NCI-H524 treated with DMSO at 0.1 percent for 48 hours (cell line): ENCODE measurements at places on chromosomes 7 and 10.

- peak; percentile 1 for DNase-seq
These were observed 56.2 kb downstream of the CRPPA start for GRCh38 chr7:16365177-16365576.

DNA sequence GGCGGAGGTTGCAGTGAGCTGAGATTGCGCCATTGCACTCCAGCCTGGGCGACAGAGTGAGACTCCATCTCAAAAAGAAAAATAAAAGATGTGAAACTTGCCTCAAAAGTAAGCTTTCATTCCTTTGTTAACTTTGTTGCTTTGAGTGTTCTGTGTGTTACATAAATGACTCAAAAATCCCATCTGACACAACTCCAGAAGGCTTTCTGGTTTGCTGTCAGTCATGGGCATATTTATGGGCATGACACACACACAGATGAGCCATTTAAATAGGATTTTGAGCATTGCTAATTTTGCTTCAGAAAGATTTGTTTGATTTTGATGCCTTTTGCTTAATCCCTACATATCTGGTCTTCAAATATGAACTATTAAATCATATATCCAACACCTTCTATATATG, 82.6 kb downstream of the CACNB2 start:
- no peak for DNase-seq

DNA sequence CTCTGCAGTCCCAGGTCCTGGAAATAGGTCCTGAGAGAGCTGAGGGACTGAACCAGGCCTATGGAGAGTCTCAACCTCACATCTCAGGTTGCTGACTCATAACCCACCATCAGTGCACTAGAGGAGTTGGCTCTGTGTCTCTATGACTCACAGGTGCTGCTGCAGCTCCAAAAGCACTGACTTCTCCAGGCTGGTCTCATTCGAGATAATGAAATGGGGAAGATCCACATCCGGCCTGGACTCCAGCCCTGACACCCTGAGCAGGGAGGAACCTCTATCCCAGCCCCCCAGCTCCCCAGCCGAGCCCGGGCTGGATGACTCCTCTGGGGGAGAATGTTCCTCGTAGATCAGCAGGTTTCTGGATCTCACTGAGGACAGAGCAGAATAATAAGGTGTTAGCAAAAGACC, 35.5 kb upstream of the DGKI start:
- DNase-seq = no peak

DNA sequence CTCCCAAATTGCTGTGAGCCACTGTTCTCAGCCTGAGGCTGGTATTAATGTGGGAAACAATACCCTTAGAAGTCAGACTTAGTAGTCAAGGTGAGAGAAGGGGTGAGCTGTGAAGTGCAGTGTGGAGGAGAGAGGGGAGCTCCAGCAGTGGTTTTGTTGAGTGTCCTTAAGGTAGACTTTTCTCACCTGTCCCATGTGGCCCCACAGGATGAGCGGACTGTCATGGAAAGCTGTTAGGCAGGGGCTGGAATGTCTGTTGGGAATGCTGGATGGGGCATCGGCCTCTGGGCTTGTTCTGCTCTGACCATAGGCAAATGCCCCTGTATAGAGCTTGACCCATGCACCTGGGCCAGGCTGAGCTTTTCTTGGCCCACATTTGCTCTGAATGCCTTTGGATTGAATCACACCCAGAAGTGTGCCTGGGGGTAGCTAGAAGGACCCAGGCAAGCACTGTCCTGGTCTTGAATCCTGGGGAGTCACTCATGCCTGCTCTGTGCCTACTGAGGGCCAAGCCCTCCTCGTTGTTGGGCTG, 36.3 kb upstream of the SH2D4B start:
- DNase-seq = no peak

GRCh38 chr7:16205466-16205865, 215.9 kb downstream of the CRPPA start:
- DNase-seq = no peak

GRCh38 chr10:32263300-32263699, 83.7 kb downstream of the EPC1 start:
- DNase-seq = no peak
